ENCODE measurements at places on chromosomes 6 and 20.
A peak's percentile ranks its signal among the peaks of the same experiment; 100 is the strongest.

- DNase-seq: no peak
These were observed 65.6 kb upstream of the RREB1 start for GRCh38 chr6:7042056-7042653.

GRCh38 chr6:33414592-33415271 is 3.2 kb downstream of the CUTA start:
- no peak for DNase-seq

GRCh38 chr20:52985687-52986086 is 13.5 kb downstream of the TSHZ2 start:
- no peak for DNase-seq

GRCh38 chr20:37452236-37452635 is 68.8 kb upstream of the NNAT start:
- no peak for DNase-seq

- DNase-seq: no peak
These were observed 34.7 kb downstream of the SUN5 start for GRCh38 chr20:32969356-32970114.

- DNase-seq: peak; percentile 56
These were observed 4.2 kb downstream of the CLIC5 start for GRCh38 chr6:46011188-46012085.

DNA sequence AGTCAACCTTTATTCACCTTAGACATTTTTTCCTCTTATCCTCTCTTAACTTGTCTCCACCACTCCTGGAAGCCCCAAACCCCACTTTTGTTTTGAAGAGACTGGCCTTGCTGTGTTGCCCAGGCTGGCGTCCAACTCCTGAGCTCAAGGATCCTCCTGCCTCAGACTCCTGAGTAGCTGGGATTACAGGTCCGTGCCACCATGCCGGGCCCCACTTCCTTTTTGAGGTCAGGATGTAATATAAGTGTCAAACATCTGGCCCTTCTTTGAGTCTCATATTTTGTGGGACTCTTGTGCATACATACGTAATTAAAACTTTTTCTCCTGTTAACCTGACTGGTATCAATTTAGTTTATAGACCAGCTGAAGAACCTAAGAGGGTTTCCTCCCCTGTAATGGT is 1.4 kb upstream of the CDK19 start:
- no peak for DNase-seq

DNA sequence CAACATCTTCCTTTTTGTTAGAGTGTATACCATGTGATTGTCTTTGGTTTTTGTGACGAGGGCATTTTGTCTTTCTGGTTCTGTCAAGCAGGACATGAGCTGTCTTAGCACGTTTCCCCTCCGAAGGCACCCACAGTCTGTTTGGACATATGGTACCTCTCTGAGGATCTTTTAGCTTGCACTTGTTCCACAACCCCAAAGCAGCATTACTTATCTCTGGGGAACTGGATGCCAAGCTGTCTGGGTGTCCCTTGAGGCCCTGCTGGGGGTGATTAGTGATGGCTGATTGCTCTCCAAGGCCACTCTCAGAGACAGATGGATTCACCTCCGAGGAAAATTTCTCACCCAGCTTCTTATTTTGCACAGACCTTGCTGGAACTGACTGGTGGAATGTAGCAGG is 445.0 kb upstream of the CHD6 start:
- DNase-seq: no peak

All from Peyer's patch (tissue), 4 donors.